ENCODE measurements at places on chromosomes 7 and 10.
A peak's percentile ranks its signal among the peaks of the same experiment; 100 is the strongest.

GRCh38 chr7:80731281-80731680 lies 92.8 kb downstream of the CD36 start:
- no peaks in the 10 kb centered on the region for H3K4me1 ChIP-seq
- no peaks in the 10 kb centered on the region for H3K36me3 ChIP-seq
- no peak overlapping the region for H3K4me3 ChIP-seq
- no peaks in the 10 kb centered on the region for H3K27me3 ChIP-seq
- DNase-seq, result no peak

DNA sequence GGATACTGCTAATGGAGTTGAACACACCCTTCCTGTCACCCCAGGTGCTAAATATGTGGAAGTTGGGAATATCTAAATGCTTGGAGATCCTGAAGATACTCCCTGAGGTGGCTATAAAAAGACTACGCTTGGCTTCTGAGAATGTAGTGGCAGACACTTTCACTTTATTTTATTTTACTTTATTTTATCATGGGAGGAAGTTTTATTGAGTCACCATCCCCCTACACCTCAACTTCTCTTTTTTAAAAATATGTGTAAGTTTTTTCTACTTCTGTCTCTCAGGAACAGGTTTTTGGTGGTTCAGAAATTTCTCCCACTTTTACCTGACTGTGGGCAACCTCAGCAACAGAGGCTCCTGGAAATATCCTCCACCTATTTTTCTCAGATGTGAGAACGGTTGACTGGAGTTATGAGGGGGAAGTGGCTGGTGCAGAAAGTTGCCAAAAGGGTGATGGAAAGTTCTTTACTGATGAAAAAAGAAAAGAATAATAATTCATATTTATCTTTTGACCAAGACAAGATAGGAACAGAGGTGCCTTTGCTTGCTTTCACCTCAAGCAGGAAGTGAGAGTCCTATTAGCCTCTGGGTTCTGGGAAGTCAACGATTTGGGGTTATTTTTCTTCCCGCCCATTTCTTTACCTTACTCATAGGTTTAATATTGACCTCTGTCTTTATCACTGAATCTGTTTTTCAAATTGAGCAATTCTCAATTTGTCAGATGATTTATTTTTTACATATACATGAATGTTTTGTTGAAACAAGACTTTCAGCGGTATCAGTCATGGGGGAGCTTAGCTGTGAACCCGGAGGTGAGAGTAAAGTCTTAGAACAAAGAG lies 103.6 kb downstream of the AHR start:
- H3K4me1 ChIP-seq, result peaks cover 41% of the 10 kb centered on the region
- peak overlapping the region; percentile 81 for H3K27ac ChIP-seq
- peaks cover 5% of the 10 kb centered on the region for H3K36me3 ChIP-seq
- H3K27me3 ChIP-seq, result no peaks in the 10 kb centered on the region

DNA sequence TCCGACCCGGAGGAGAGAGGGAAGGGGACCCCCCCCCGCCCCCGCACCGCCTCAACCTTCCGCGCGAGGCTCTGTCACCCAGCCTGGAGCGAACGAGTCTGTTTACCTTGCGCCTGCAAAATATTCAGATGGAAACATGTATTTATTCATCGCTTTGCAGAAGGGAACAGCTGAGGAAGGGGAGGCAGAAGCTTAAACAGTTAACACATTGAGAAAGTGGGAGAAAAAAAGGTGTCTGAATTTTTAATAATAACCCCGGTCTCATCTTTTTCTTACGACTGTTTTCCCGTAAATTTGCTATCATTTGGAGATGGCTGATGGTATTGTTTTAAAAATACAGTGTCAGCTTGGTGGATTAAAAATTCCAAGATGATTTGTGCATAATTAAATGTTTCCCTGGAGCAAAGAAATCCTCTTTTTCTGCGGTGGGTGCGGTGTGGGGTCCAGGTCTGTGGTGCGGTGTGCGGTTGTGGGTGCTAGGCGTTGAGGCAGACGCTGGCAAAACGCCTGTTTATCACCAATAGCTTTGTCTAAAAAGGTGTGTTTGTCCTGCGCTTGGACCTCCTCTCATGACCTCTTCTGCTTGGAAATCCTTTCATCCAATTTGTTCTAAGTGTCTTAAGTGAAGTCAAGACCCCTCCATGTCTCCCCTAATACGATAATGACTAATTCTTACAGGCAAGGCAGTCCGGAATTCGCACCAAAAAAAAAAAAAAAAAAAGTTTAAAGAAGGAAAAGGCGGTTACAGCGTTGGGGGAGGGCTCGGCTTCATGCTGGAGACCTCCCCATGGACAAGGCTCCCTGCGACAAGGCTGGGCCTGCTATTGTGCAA lies 1.6 kb downstream of the UNCX start:
- H3K4me3 ChIP-seq, result peak overlapping the region; percentile 24
- H3K27ac ChIP-seq, result peak overlapping the region; percentile 87
- peaks cover 13% of the 10 kb centered on the region for H3K4me1 ChIP-seq
- peaks cover 4% of the 10 kb centered on the region for H3K36me3 ChIP-seq
- no peak for DNase-seq

DNA sequence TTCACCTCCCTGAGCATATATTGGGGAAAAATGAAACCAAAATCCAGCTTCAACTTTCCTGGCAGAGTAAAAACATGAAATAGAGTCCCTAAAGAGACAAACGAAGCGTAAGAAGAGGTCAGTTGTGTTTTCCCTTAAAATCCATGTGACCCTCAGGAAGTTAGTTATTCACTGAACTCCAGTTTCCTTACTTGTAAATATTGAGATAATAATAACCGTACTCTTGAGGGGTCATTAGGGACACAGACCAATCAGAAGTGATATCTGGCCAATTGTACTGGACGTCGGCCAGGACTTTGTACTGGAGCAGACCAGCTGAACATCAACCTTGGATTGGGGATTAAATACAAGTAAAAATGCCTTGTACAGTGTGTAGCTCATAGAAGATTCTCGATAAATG lies 167.0 kb downstream of the GATA3 start:
- no peak overlapping the region for H3K27ac ChIP-seq
- peaks cover 2% of the 10 kb centered on the region for H3K36me3 ChIP-seq
- no peak for DNase-seq
- no peak overlapping the region for H3K4me3 ChIP-seq
- H3K27me3 ChIP-seq, result peaks cover 11% of the 10 kb centered on the region

GRCh38 chr10:102401735-102402511 lies 6.4 kb downstream of the NFKB2 start:
- peaks cover 3% of the 10 kb centered on the region for H3K27me3 ChIP-seq
- H3K36me3 ChIP-seq, result peaks cover 37% of the 10 kb centered on the region
- no peak overlapping the region for H3K4me3 ChIP-seq
- H3K27ac ChIP-seq, result no peak overlapping the region
- peaks cover 30% of the 10 kb centered on the region for H3K4me1 ChIP-seq

DNA sequence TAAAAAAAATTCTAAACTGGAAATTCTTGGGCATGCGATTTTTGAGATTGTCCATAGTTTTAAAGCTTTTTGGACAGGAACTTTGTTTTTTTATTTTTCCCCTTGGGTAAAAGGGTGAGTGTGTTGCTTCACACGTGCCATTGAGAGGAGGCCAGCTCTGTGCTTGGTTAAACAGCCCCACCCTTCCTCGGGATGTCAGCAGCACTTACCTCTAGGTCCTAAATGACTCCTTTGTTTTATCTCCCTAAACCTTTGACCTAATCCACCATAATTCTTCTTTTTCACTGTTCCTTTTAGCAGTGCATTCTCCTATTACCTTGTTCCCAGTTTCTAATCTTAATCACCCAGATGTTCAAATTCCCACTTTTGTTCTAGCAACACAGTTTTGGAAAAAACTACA lies 83.5 kb downstream of the SEMA3D start:
- no peak overlapping the region for H3K27ac ChIP-seq
- no peaks in the 10 kb centered on the region for H3K27me3 ChIP-seq
- H3K4me3 ChIP-seq, result no peak overlapping the region

DNA sequence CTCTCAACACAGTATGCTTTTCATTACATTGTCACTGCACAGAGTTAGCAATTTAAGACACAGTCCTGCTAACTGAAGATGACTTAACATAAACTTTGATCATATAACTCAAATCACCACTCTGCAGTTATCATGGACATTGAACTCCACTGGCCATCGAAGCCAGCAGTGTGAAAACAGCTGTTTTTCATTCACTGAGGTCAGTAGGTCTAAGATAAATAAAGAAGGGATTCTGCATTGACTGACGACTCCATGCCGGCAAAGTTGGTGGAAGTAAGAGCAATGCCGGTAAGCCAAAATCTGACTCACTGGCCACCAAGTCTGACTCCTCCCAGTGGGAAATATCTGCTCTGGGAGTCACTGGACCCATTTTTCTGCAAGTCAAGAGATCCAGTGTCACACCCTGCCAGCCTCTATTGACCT lies 449.9 kb upstream of the ANKRD30A start:
- no peaks in the 10 kb centered on the region for H3K36me3 ChIP-seq
- no peaks in the 10 kb centered on the region for H3K4me1 ChIP-seq
- no peak overlapping the region for H3K27ac ChIP-seq
- no peak for DNase-seq

- no peaks in the 10 kb centered on the region for H3K36me3 ChIP-seq
- no peak overlapping the region for H3K27ac ChIP-seq
- no peak overlapping the region for H3K4me3 ChIP-seq
- H3K4me1 ChIP-seq, result no peaks in the 10 kb centered on the region
Measured at GRCh38 chr7:21580073-21580521, 37.3 kb downstream of the DNAH11 start.

GRCh38 chr10:108166401-108166800 lies 1001.9 kb upstream of the SORCS1 start:
- no peak overlapping the region for H3K27ac ChIP-seq
- H3K4me1 ChIP-seq, result no peaks in the 10 kb centered on the region
- H3K27me3 ChIP-seq, result no peaks in the 10 kb centered on the region
- no peaks in the 10 kb centered on the region for H3K36me3 ChIP-seq

DNA sequence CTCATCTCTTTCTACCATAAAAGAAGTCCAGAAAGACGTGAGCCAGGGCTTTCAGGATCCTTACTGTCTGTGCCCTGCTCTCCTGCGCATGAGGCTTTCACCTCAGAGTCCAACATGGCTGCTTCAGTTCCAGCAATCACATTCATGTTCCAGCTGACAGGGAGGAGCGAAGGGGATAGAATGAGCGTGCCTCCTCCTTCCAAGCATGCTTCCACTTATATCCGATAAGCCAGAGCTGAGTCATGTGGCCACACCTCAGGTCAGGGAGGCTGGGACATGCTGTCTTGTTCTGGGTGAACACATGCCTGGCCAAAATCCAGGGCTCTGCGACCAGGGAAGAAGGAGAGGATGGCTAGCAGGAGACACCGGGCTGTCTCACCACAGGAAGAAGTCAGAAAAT lies 248.2 kb downstream of the SKAP2 start:
- no peak overlapping the region for H3K27ac ChIP-seq
- no peak overlapping the region for H3K4me3 ChIP-seq
- H3K36me3 ChIP-seq, result no peaks in the 10 kb centered on the region

- H3K4me1 ChIP-seq, result peaks cover 26% of the 10 kb centered on the region
- no peak overlapping the region for H3K27ac ChIP-seq
- H3K27me3 ChIP-seq, result peaks cover 60% of the 10 kb centered on the region
Measured at GRCh38 chr7:24754906-24755506, 2.3 kb downstream of the GSDME start.

- H3K27me3 ChIP-seq, result peaks cover 18% of the 10 kb centered on the region
- DNase-seq, result no peak
- no peak overlapping the region for H3K4me3 ChIP-seq
- no peaks in the 10 kb centered on the region for H3K36me3 ChIP-seq
- no peak overlapping the region for H3K27ac ChIP-seq
Measured at GRCh38 chr10:4373098-4373497, 452.9 kb upstream of the AKR1E2 start.

DNA sequence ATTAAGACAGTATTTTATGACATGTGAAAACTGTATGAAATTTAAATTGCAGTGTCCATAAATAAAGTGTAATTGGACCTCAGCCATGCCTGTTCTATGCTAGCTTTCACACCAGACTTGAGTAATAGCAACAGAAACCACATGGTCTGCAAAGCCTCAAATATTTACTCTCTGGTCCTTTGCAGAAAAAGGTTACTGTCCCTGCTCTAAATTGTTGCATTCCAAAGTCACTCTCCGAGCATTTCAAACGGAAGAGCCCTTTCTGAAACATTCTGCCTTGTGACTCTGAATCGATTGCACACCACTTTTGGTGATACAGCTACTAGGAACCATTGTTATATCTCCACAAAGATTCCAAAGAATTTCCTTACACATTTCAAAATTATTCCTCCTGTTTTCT lies 81.0 kb upstream of the STK17A start:
- DNase-seq, result no peak
- no peak overlapping the region for H3K4me3 ChIP-seq
- H3K27me3 ChIP-seq, result peaks cover 19% of the 10 kb centered on the region

- no peak overlapping the region for H3K4me3 ChIP-seq
- peaks cover 18% of the 10 kb centered on the region for H3K4me1 ChIP-seq
- no peak overlapping the region for H3K27ac ChIP-seq
- no peaks in the 10 kb centered on the region for H3K36me3 ChIP-seq
- peaks cover 24% of the 10 kb centered on the region for H3K27me3 ChIP-seq
Measured at GRCh38 chr7:25968205-25968993, 183.6 kb upstream of the NFE2L3 start.

DNA sequence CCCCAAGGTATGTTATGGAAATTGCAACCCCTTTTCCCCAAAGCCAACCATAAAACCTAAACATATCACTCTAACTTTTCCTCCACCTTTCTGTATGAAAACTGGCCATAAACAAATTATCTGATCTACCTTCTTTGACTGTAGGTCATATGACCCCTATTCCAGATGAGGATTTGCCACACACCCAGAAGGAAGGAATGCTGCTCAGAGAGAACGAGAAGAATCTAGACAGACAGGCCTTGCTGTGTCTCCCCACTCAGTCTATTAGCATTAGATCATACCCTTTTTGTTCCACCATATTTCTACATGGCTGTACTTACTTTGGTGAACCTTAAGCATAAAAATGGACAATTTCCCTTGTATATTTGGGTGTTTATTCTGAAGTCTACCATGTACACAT lies 113.0 kb upstream of the PHYHIPL start:
- no peak overlapping the region for H3K27ac ChIP-seq
- no peaks in the 10 kb centered on the region for H3K27me3 ChIP-seq
- H3K4me1 ChIP-seq, result no peaks in the 10 kb centered on the region
- H3K4me3 ChIP-seq, result no peak overlapping the region

DNA sequence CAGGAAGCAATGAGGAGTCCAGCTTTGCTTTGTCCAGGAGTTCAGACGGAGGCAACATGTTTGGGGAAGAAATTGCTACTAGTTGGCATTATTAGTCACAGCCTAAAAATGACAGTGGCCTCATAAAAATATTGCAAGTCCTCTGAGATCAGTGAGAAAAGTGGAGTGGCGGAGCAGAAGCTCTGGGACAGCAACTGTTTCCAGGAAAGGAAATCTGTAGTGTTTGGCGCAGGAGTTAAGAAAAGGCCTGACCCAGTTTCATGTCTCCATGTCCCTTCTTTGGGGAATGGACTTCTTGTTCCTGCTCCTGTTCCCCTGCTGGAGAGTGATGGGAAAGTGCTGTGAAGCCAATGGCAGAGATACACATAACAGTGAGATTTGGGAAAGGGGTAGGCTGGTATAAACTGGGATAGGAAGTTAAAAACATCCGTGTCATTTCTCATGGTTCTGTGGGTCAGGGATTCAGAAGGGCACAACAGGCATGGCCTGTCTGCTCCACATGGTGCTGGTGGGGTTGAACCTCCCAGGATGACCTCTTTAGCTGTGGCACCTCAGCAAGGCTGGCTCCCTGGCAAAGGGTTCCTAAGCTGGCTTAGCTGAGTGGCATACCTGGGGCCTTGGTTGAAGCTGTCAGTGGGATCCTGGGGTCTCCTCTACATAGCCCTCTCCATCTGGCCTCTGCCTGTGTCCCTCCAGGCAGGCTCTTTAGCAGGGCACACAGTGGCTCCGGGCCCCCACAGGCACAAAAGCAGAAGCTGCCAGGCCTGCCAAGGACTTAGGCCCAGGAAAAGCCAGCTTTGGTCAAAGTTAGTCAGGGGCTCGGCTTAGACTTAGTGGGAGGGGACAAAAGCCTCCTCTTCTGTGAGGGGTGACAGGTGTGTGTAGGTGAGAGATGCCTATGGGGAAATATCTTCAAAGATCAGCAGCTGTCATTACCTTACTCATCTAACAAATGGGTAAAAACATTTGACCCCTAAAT lies 77.7 kb downstream of the WDFY4 start:
- no peaks in the 10 kb centered on the region for H3K4me1 ChIP-seq
- no peaks in the 10 kb centered on the region for H3K36me3 ChIP-seq
- no peak overlapping the region for H3K4me3 ChIP-seq
- no peak overlapping the region for H3K27ac ChIP-seq

Measured in activated naive CD4-positive, alpha-beta T cell treated with anti-CD3 and anti-CD28 coated beads, Interleukin-2, amount 10 ng/mL, durations not matched to agents 7 days and 5 days (primary cell).